ENCODE measurements at places on chromosomes 7 and 10.

GRCh38 chr10:129914153-129914855 is 49.8 kb downstream of the EBF3 start:
- no peak for DNase-seq

GRCh38 chr7:108561047-108561619 is 8.4 kb downstream of the THAP5 start:
- no peak for DNase-seq

DNA sequence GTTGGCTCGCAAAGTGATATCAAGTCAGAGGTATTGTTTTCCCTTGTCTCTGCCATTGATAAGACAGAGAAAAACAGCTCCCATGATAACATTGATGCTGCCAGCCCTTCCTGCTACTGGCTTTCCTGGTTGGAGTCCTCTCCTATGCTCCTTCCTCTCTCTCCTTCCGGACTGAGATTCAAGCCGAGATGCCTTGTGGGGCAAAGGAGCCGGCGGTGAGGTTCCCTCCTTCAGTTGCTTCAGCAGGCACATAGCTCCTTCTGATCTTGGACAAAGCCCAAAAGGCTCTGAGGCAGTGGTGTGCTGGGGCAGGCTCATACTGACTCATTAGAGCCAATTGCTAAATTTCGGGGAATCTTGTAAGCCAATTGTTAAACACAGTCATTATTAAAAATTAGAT is 8.8 kb upstream of the ZCCHC24 start:
- DNase-seq, result no peak

- DNase-seq, result no peak
These were observed 81.1 kb upstream of the PRKG1 start for GRCh38 chr10:50992972-50993766.

- no peak for DNase-seq
These were observed 430.4 kb downstream of the TFEC start for GRCh38 chr7:115600207-115600606.

DNA sequence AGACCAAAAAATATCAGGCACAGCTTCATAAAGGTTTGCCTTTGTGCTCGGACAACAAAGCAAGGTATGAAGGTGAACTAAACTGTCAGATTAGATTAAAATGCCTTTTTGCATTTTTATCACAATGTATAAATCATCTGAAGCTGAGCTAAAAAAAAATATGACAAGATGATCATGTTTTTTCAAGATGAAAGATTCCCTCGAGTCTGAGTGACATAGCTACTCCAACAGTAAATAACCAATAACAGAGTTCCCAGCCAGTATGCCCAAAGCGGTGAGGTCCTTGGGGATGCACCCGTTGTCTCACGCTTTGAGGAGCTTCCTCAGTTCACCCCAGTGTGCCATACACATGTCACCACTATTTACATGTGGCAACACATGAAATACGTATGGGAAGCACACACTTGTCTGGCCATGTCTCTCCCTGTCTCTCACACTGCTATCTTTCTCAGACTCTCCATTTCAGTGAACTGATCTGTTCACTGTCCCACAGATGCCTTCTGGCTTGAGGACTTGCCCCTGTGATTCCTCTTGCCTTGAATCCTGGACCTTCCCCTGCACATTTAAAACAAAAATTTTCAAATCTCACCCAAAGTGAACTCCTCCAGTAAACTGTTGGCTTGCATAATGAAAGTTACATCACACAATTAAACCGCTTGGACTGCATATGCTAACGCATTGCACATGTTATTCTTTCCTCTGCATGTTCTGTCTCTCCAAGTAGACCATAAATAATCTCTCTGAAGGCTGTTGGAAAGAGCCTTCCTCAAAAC is 2.6 kb upstream of the PIK3CG start:
- no peak for DNase-seq

DNA sequence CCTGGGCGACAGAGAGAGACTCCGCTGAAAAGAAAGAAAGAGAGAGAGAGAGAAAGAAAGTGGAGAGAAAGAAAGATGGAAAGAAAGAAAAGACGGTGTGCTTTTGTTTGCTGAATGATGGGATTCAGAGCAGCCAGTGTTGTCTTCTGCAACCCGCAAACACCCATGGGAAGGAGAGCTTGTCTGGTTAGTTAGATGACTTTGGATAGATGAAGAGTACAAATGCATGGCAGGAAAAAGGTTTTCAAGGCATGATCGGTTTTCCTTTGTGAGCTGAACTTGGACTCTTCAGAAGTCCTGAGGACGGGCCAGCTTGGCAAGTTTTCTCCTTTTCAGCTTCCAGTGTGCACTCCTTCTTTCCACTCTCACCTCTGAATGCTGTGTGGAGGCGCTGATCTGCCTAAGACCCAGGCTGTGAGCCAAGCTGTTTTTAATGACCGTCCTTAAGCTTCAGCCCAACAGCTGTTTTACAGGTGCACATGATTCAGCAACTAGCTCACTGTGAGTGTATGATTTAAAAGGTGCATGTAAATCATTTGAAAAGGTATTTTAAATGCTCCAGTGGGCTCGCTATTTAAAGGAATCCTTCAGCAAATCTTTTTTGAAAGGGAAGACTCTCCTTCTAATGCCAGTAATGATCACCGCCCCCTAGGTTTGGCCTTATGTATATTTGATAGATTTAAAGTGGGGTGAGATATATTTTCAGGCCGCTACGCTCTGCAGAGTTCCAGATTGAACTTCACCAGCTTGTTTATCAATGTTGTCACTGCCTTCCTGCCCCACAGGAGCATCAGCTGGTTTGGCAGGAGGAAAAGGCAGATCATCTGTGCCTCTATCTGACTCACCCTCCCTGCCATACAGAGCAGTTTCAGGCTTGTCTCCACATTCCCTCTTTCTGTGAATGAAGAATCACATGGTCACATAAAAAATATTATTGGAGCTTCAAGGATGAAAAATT is 115.0 kb downstream of the PLXDC2 start:
- no peak for DNase-seq

DNA sequence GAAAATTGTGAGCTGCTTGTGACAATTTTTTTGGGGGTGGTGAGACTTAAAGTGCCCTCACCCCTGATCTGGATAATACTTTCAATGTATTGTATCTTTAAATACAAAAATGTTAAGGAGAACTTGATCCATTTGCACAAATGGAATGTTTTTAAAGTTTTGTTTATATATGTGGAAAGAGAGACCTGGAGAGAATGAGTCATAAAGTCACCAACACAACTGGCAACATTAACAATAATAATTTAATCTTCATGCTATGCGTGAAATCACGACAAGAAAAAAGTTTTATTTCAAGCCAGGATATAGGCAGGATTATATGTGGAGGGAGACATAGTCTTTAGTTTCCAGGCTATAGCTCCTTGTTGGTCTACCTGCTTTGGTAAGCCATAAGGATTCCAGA is 537.5 kb downstream of the GPAM start:
- DNase-seq, result no peak

DNA sequence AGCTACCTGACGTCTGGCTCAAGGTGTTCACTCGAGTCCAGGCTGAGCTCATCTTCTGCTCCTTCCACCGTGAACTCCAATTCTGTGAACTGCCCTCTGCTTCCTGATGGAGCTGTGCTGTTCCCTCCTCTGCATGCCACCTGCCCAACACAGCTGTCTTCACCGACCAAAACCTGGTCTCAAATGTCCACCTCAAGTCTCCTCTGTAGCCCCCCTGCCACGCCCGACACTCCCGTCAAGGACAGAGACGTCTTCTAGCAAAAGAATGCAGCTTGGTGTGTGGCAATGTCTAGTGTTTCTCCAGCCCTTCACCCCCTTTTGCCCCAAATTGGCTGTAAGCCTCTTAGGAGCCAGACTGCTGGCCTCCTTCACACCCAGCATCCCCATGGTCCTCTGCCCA is 305.1 kb downstream of the DNAJB6 start:
- no peak for DNase-seq

DNA sequence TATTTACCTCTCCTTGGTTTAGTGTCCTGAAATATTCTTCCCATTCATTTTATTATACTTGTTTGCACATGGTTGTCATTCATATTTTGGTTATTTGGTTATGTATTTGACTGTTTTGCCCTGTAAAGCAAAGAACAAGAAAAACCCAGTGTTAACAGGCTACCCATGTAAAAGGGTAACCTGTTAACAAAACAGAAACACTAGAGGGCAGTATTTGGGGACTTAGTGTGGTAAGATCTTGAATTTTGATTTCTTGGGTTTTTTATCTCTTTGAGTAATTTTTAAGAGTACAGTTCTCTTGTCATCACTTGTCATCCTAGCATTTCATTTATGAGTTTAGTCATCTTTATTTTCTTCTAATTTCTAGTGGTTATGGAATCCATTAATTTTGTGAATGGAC is 51.3 kb downstream of the POLL start:
- DNase-seq, result no peak

DNA sequence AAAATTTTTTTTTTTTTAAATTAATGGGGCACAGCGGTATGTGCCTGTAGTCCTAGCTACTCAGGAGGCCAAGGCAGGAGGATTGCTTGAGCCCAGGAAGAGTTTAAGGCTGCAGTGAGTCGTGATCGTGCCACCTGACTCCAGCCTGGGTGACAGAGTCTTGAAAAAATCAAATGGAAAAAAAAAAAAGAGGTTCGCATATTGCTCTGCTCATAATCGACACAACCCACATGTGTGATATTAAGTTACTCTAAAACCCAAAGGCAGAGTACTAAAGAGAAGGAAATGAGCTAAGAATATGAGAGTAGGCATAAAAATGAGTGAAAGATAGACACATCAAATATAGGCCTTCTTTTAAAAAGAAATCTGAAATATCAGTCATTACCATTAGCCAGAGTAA is 66.3 kb downstream of the IGF2BP3 start:
- no peak for DNase-seq

DNA sequence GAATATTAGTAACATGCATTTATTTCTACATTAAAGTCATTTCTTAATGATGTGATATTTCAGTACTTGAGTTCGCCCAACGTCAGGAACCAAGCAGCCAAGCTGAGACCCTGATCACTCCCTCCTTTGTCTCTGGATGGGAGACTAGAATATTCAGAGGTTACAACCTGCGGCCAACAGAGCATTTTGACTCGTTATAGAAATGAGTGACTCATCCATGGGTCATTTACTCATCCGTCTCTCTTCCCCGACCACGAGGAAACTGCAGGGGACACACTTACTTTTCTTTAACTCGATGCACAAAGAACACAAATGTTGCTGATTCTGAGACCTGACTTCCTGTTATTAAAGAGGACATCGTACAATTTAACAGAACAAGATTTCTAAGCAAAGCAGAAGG is 343.3 kb downstream of the FRMD4A start:
- DNase-seq, result no peak

- DNase-seq, result no peak
These were observed 10.0 kb upstream of the PCGF5 start for GRCh38 chr10:91210435-91210834.

DNA sequence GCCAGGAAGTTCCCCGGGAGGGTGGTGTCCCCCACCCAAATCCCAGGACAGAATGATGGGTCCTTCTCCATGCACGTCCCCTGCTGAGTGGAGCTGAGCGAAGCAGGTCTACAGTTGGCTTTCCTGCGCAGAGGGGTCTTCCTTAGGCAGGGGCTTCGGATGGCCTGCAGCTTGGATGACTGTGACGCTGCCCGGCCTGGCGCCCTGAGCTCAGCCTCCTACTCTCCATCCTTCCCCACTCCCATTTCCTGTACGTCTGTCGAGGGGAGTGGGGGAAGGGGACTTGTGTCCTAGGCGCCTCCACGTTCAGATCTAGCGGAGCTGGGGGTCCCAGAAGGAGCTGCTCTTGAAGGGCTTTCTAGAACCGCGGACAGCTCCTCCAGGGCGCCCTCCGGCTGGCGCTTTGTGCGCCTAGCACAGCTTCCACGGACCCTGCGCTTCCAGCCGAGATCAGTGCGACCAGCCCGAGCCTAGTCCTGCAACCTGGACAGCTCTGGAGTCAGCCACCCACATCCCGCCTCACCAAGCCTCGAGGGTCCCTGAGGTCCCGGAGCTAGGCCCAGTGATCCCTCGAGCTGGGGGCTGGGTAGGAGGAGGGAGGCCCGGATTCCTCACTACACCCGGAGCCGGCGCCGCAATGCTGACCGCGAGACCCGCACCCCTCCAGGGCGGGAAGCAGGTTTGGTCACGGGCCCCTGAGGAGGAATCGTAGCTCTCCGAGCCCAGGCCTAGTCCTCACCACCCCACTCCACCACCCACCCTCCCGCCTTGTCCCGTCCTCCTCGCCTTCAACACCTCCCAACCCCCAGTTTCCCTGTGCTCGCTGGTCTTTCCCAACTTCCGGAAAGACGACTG is 1.9 kb downstream of the GRID1 start:
- no peak for DNase-seq

DNA sequence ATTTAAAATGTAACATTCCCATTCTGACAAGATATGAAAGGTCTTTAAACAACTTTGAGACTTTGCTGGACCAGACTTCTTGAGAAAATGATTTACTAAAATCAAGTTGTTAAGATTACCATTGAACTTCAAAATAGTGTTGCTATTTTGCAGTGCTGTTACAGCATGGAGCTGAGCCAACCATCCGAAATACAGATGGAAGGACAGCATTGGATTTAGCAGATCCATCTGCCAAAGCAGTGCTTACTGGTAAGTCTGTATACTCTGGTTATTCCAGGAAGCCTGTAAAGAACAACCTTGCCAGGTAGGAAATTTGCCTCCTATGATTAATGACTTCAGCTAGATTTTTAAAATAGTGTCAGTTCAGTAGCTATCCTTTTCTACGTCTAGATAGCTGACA is 18.8 kb downstream of the TNKS2 start:
- DNase-seq, result no peak

DNA sequence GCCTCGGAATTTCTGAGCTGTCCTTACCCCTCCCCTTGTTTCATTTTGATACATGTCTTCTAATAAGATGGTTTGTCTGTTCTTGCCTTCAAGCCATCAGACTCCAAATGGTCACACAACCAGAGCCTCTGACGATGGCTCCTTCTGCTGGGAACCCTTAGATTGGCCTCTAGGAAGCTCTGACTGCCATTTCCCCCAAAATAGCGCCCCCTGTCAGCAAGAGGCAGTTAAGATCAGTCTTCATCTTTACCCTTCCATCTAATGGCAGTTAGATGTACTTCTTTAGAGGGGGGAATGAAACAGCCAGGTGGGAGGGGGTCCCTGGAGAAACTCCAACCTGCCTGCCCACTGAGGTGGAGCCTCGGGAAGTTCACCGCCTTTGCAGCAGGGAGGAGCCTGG is 85.8 kb upstream of the GPR22 start:
- no peak for DNase-seq

DNA sequence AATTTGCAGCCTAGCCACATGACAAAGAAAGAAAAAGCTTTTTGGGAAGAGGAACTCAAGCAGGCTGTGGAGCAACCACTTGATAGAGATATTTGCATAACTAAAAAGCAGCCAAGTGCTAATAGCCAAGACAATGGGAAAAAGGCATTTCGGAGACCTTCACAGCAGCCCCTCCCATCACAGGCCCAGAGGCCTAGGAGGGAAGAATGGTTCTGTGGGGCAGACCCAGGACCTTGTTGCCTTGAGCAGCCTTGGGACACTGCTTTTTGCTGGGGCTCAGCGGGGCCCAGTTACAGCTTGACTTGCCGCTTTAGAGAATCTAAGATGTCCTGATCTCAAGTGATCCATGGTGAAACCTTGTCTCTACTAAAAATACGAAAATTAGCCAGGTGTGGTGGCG is 38.5 kb downstream of the FAM149B1 start:
- no peak for DNase-seq

- DNase-seq, result peak; percentile 58
These were observed 620.4 kb downstream of the GALNT17 start for GRCh38 chr7:71752171-71752935.

GRCh38 chr10:124650820-124651401 is 93.3 kb downstream of the FAM53B start:
- no peak for DNase-seq

GRCh38 chr7:19404912-19405329 is 259.7 kb upstream of the FERD3L start:
- DNase-seq, result no peak

GRCh38 chr7:1401011-1401410 is 58.3 kb downstream of the MICALL2 start:
- no peak for DNase-seq

Measured in C1 segment of cervical spinal cord (tissue), 14 donors.